Thyroid gland (tissue), 4 donors: ENCODE measurements at places on chromosomes 7 and 10.
A peak's percentile ranks its signal among the peaks of the same experiment; 100 is the strongest.

DNA sequence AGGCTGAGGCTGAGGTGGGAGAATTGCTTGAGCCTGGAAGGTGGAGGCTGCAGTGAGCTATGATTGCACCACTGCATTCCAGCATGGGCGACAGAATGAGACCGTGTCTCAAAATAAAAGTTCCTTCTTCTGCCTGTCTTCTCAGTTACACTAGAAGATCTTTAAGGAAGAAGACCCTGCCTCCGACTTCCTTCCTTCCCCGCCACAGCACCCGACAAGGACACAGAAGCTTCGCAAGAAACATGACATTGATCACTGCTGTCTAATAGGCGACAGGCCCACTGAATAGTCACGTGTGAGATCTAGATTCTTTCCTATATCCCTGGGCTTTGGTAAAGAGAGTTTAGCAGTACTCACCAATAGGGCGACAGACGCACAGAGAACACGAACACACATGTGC is 118.2 kb downstream of the PRPF18 start:
- DNase-seq = no peak

DNA sequence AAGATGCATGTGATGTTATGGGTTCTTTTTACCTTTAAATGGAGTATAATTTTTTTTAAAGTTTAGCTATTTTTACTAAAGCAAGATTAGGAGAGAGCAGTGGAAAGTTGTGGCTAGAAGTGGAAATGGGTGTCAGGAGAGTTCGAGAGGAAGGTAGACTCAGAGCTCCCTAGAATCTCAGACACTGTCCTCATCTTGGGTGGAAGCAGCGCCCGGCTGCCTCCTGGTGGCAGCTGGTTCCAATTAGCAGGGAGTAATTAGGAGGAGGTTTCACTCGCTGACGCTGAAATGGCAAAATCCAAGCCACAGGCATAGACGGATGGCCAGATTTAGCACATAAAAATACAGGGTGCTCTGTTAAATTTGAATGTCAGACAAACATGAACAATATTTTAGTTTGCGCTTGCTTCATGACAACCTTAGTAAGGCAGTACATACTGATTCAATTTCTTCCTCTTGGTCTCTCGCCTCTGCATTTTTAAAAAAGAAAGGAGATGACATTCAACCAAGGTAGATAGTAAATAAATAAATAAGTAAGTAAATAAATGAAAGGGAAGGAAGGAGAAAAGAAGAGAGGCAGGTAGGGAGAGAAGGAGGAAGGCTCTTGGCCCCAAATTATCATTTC is 58.5 kb downstream of the LGI1 start:
- DNase-seq = peak; percentile 62

- no peak for DNase-seq
Measured at GRCh38 chr7:40455485-40455884, 320.7 kb downstream of the SUGCT start.

- DNase-seq = no peak
Measured at GRCh38 chr7:55120501-55121198, 101.8 kb downstream of the EGFR start.

DNA sequence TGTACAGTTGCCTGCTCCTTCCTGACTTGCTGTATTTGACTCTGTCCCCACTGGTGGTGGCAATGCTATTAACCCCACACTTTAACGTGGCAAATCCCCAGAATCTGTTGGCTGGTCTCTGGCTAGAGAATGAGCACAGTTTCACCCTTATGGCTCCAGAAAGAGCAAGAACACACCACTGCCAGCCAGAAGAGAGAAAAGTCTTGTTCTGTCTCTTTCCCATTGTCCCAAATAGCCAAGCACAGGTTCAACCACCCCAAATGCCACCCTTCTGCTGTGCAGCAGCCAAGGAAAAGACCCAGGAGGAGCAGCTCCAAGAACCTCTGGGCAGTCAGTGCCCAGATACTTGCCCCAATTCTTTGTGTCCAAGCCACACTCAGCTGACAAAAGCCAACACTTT is 11.3 kb downstream of the SLC16A9 start:
- DNase-seq = no peak

- no peak for DNase-seq
Measured at GRCh38 chr7:2821842-2822507, 22.1 kb downstream of the GNA12 start.
